Common myeloid progenitor, CD34-positive (primary cell): ENCODE measurements at places on chromosomes 13 and 19.

DNA sequence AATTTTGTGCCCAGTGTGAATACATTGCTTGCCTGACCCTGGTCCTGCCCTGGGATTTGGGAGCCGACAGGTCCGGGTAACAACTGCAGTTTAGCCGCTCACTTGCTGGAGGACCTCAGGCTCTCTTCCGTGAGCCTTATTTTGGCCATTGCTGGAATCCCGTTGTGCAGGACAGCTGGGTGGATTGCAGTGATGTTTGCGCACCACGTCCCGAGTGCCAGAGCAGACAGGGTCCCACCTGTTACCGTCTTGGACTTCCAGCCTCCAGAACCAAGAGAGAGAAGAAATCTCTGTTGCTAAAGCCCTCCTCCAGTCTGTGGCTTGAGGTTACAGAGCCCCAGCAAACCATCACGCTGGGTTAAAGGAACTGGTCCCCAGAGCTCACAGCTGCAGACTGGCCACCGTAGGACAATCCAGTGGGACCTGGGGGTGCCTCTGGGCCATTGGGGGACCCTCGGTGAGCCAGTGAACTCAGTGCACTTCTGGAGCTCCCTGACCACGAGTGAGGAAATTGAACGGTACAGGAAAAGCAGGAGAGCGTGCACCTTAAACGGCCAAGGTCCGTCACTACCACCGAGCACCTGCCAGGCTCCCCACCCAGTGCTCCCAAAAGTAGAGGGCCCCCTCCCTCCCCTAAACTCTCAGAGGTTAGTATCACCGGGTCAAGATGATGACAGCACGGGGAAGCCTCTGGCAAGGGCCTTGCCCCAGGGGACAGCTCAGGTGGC is 92.9 kb downstream of the GNG7 start:
- H3K27ac ChIP-seq: no peak overlapping the region
- H3K27me3 ChIP-seq: no peaks in the 10 kb centered on the region
- no peaks in the 10 kb centered on the region for H3K4me1 ChIP-seq

DNA sequence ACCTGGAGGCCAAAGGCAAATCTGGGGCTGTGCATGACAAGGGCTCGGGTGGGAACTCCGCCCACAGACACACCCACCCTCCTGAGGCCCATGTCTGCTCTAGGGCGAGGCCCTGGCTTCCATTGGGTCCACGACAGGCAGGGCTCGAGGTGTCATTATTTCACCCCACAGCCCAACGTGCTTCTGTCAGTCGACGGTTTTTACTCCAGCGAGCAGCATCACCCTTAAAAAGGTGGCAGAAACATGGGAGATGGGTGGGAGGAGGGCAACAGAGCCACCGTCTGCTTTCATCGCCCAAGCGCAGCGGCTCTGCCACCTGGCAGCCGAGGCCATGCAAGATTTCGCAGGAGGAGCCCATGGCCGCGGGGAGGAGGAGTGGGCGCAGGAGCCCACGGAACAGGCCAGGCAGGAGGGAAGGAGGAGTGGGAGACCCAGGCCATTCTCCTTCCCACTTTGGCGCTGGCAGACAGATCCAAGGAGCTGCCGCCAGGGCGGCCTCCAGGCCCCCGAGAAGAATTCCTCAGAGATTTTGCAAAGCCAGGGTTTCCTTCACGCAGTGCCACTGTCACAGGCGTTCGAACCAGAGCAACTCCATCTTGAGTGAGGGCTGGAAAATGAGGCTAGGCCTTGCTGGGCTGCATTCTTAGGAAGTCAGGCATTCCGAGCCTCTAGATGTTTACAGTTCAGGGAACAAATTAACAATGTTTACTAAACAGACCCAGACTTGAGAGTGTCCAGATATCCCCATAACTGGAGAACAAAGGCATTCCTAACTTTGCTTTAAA is 49.3 kb upstream of the TUBGCP3 start:
- peaks cover 18% of the 10 kb centered on the region for H3K4me1 ChIP-seq
- H3K27me3 ChIP-seq: no peaks in the 10 kb centered on the region
- no peak overlapping the region for H3K27ac ChIP-seq
- no peak overlapping the region for H3K4me3 ChIP-seq
- no peak for DNase-seq
- H3K36me3 ChIP-seq: no peaks in the 10 kb centered on the region

DNA sequence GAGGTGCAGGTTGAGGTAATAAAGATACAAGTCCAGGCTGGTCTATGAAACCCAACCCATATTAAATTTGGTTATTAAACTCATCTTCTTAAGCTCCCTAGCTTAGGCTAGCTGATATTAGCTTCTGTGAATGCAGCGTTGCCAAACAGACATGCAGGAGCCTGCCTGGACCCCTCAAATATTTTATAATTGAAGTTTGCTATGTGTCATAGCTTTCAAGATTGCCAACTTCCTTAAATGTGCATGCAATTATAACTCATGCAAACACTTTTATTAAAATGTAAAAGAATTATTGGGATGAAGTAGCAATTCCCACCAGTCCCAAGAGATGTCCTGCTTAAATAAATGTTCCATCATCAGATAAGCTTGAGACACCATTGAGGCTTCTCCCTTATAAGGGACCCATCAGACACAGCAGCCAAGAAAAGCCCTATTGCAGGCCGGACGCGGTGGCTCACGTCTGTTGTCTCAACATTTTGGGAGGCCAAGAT is 51.3 kb downstream of the MBNL2 start:
- no peak overlapping the region for H3K27ac ChIP-seq
- DNase-seq: no peak
- peaks cover 7% of the 10 kb centered on the region for H3K36me3 ChIP-seq
- H3K27me3 ChIP-seq: no peaks in the 10 kb centered on the region
- no peak overlapping the region for H3K4me3 ChIP-seq

DNA sequence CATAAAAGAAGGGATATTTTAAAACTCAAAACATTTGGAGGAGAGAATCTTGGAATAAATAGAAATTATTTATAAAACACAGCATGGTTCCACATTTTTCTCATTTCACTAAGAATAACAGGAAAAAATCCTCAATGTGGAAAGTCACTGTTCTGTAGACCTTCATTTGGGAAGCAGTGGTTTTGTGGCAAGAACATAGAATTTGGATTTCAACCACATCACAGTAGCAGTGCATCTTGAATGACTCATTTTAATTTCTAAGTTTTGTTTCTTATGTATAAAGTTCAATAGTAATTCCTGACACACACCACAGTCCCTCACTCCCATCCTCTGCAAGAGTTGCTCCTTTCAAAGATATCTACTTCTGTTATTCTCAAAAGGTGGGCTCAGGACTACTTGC is 264.0 kb downstream of the ENOX1 start:
- no peaks in the 10 kb centered on the region for H3K27me3 ChIP-seq
- H3K27ac ChIP-seq: no peak overlapping the region
- H3K36me3 ChIP-seq: no peaks in the 10 kb centered on the region
- H3K4me3 ChIP-seq: no peak overlapping the region
- DNase-seq: no peak

- H3K27ac ChIP-seq: no peak overlapping the region
- H3K4me3 ChIP-seq: peak overlapping the region; percentile 98
- peaks cover 74% of the 10 kb centered on the region for H3K4me1 ChIP-seq
- peaks cover 37% of the 10 kb centered on the region for H3K36me3 ChIP-seq
- DNase-seq: no peak
- no peaks in the 10 kb centered on the region for H3K27me3 ChIP-seq
Observed at GRCh38 chr19:5624741-5625278, 1.9 kb downstream of the SAFB start.

DNA sequence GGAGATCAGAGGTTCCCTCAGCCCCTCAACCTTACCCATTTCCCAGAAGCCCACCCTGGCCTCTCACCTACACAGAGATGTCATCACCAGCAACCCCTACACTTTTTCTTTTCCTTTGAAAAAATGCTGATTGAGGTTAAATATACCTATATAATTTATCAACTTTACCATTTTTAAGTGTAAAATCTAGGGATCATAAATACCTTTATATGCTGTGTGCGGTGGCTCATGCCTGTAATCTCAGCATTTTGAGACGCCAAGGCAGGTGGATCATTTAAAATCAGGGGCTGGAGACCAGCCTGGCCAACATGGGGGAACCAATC is 3.1 kb downstream of the KIR2DL4 start:
- no peak overlapping the region for H3K4me3 ChIP-seq
- H3K27me3 ChIP-seq: peaks cover 15% of the 10 kb centered on the region
- DNase-seq: no peak
- H3K27ac ChIP-seq: no peak overlapping the region
- no peaks in the 10 kb centered on the region for H3K36me3 ChIP-seq

GRCh38 chr19:43229315-43229714 is 23.9 kb upstream of the PSG4 start:
- H3K4me3 ChIP-seq: no peak overlapping the region
- H3K27me3 ChIP-seq: no peaks in the 10 kb centered on the region
- H3K36me3 ChIP-seq: no peaks in the 10 kb centered on the region
- H3K4me1 ChIP-seq: no peaks in the 10 kb centered on the region
- H3K27ac ChIP-seq: no peak overlapping the region

GRCh38 chr19:45576682-45577081 is 7.9 kb downstream of the OPA3 start:
- no peak overlapping the region for H3K4me3 ChIP-seq
- no peaks in the 10 kb centered on the region for H3K27me3 ChIP-seq
- no peaks in the 10 kb centered on the region for H3K36me3 ChIP-seq
- H3K4me1 ChIP-seq: no peaks in the 10 kb centered on the region

GRCh38 chr13:105735281-105735680 is 800.2 kb downstream of the EFNB2 start:
- no peaks in the 10 kb centered on the region for H3K4me1 ChIP-seq
- H3K27me3 ChIP-seq: no peaks in the 10 kb centered on the region
- no peaks in the 10 kb centered on the region for H3K36me3 ChIP-seq
- DNase-seq: no peak

DNA sequence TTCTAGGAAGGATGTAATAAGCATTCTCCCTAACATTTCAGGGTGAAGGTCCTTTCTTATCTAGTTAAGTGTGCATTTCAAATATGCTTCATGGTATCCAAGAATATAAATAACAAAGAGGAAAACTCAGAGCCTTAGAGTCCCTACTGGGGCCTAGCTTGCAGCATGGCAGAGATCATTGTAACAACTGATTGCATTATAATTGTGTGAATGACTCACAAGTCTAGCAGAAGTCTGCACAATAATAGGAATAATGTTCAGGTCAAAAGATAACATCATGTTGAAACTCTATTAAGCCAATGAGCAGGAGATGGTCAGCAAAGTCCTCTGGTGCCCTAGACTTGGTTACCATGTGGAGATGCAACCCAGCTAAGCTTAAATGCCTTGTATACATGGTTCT is 3.4 kb downstream of the POSTN start:
- no peak for DNase-seq
- H3K36me3 ChIP-seq: no peaks in the 10 kb centered on the region
- H3K27me3 ChIP-seq: no peaks in the 10 kb centered on the region
- no peaks in the 10 kb centered on the region for H3K4me1 ChIP-seq
- no peak overlapping the region for H3K4me3 ChIP-seq
- H3K27ac ChIP-seq: no peak overlapping the region

GRCh38 chr19:12647490-12648071 is 19.0 kb downstream of the MAN2B1 start:
- H3K4me3 ChIP-seq: peak overlapping the region; percentile 42
- peak; percentile 69 for DNase-seq
- no peak overlapping the region for H3K27ac ChIP-seq
- no peaks in the 10 kb centered on the region for H3K4me1 ChIP-seq
- H3K27me3 ChIP-seq: no peaks in the 10 kb centered on the region
- peaks cover 46% of the 10 kb centered on the region for H3K36me3 ChIP-seq

- no peak for DNase-seq
- H3K27ac ChIP-seq: no peak overlapping the region
- H3K4me3 ChIP-seq: no peak overlapping the region
- H3K27me3 ChIP-seq: no peaks in the 10 kb centered on the region
Observed at GRCh38 chr13:83248751-83249150, 633.5 kb downstream of the SLITRK1 start.
